ENCODE measurements at places on chromosomes 12 and 14.

DNA sequence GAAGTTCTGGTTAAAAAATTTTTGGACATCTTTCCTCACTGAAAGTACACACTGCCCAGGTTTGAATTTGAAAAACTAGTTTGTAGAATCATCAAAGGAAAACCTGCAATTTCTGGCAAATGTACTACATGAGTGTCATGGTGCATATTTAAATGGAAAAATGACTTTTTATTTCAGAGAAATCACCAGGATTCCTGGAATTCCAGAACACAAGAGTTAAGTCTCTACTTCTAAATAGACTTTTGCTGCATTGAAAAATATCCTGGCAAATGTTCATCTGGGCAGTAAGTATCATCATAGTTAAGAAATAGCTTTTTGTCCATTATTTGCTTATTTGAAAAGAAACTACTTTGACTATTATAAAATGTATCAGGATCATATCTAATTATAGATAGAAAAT, 275.1 kb downstream of the PRKD1 start:
- no peak for DNase-seq

- DNase-seq, result no peak
Measured at GRCh38 chr12:128657378-128657777, 166.4 kb downstream of the SLC15A4 start.

GRCh38 chr12:104643819-104644669, 187.3 kb downstream of the CHST11 start:
- DNase-seq, result no peak

DNA sequence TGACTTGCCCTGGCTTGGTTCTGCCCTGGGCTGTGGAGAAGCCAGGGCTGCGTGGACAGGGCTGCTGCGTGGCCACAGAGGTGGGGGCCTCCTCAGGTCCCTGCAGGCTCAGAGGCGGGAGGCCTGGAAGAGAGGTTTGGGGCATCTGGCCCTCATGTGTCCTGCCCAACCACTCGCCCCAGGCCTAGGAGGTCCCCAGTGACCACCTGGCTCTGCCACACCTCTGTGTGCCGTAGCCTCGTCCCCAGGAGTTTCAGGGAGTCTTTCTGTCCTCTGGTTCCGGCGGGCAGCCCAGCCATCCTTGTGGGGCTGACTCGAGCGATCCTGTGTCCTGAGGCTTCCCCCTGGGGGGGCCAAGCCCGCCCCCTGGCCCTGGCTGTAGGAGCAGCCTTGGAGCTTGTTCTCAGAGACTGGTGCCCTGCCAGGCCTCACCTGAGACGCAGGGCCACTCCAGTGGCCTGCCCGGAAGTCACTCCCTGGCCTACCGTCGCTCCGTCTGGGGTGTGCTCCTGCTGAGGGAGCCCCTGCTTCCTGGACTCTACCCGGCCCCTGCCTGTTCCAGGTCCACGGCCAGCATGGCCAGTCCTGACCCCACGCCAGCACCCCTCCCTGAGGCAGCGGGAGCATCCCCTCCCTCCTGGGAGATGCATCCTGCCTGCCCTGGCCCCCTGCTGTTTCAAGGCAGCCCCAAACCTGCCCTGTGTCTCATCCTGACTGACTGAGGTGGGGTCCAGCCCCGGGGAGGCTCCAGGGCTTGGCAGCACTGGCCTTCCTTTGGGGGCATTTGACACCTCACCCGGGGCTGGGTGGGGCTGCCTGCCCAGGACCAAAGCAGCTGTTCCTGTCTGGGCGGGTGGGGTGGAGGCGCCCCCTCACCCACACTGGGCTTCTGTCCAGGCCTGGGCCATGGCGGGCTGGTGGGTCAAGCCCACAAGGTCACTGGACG, 13.9 kb downstream of the ASPG start:
- DNase-seq, result no peak

- DNase-seq, result no peak
Measured at GRCh38 chr12:130179621-130180020, 17.4 kb downstream of the FZD10 start.

DNA sequence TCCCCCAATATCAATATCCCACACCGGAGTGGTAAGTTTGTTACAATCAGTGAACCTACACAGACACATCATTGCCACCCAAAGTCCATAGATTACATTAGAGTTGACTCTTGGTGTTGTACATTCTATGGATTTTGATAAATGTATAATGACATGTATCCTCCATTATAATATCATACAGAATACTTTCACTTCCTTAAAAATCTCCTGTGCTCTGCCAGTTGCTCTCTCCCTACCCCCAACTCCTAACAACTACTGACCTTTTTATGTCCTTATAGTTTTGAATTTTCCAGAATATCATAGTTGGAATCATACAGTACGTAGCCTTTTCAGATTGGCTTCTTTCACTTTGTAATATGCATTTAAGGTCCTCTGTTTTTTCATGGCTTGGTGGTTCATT, 48.4 kb downstream of the SLC4A8 start:
- no peak for DNase-seq

- DNase-seq, result no peak
Measured at GRCh38 chr14:45902241-45902640, 649.2 kb upstream of the MIS18BP1 start.

GRCh38 chr12:46785382-46785781, 40.4 kb downstream of the SLC38A4 start:
- DNase-seq, result no peak

- DNase-seq, result no peak
Measured at GRCh38 chr12:121784460-121784859, 9.0 kb downstream of the RHOF start.

GRCh38 chr12:110330544-110330943, 49.5 kb downstream of the ATP2A2 start:
- DNase-seq, result no peak

DNA sequence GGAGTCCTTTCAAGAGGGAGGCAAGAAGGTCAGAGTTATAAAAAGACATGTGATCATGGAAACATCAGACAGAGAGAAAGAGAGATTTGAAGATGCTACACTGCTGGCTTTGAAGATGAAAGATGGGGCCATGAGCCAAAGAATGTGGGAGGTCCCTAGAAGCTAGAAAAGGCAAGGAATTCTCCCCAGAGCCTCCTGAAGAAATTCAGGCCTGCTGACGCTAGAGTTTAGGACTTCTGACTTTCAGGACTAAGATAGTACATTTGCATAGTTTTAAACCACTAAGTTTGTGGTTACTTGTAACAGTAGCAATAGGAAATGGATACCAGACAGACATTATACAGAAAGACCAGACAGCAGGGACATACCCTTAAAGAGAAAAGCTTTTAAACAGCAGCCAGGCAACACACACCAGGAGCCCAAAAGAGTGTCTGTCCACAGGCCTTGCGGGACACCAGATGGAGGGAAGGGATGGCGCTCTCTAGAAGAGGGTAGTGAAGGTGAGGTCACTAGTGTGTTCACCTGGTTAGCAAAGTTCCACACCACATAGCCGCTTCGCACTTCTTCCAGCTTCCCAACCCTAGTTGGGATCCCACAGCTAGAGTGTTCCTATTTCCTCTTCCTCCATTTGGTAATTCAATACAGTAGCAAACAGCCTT, 29.7 kb upstream of the CEBPE start:
- no peak for DNase-seq

DNA sequence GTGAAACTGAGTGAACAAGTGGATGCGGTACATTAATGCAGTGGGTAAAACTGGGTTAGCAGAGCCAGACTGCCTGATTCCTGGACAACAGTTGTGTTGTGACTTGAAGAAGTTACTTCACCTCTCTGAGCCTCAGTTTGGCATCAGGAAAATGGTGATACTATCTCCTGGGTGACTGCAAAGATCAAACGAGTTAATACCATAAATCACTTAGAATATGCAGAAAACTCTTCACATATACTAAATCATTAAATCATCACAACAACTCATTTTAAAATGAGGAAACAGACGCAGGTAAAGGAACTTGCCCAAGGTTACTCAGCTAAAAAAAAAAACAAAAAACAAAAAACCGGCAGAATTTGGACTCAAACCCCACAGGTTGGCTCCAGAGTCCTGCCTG, 811 bp downstream of the MTERF2 start:
- DNase-seq, result no peak

DNA sequence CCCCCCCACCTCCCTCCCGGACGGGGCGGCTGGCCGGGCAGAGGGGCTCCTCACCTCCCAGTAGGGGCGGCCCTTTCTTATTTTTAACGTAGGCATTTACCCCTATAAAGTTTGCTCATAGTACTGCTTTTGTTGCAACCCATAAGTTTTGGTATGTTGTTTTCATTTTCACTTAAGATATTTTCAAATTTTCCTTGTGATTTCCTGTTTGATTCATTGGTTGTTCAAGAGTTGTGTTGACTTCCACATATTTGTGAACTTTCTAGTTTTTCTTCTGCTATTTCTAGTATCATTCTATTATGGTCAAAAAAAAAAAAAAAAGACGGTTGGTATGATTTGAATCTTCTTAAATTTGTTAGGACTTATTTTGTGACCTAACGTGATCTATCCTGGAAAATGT, 6.5 kb downstream of the NOXRED1 start:
- DNase-seq, result no peak

GRCh38 chr12:42504049-42504448, 85.5 kb downstream of the PRICKLE1 start:
- no peak for DNase-seq

DNA sequence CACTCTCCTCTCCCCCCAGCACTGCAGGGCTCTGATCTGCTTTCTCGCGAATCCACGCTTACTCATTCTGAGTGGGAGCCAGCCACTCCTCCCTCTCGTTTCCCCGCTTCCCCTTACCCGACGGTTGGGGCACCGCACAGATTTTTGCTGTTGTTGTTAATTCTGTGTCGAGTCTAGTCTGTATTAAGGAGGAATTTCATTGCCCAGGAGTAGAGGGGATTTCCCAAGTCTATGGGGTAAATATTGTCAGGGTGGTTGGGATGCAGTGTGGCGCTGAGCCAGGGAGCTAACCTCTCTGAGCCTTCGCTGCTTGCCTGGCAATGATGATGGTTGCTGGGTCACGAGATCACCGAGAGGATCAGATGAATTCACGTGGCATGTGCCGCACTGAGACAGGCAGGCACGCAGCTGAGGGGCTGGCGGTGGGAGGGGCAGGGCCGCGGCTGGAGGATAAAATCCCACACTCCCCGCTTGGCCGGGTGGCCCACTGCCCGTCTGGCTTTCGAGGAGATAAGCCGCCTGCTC, 18.5 kb downstream of the NCOR2 start:
- no peak for DNase-seq

GRCh38 chr12:114916124-114916523, 232.1 kb upstream of the TBX3 start:
- DNase-seq, result no peak
